ENCODE measurements at places on chromosomes 1 and 21.

GRCh38 chr1:20732071-20732587 is 374 bp downstream of the SH2D5 start:
- DNase-seq = peak; percentile 55
- peaks cover 8% of the 10 kb centered on the region for H3K36me3 ChIP-seq
- H3K4me1 ChIP-seq = peaks cover 17% of the 10 kb centered on the region
- H3K27ac ChIP-seq = no peak overlapping the region

- no peaks in the 10 kb centered on the region for H3K27me3 ChIP-seq
- DNase-seq = no peak
- H3K4me1 ChIP-seq = no peaks in the 10 kb centered on the region
Observed at GRCh38 chr1:62012836-62013235, 181.8 kb upstream of the L1TD1 start.

DNA sequence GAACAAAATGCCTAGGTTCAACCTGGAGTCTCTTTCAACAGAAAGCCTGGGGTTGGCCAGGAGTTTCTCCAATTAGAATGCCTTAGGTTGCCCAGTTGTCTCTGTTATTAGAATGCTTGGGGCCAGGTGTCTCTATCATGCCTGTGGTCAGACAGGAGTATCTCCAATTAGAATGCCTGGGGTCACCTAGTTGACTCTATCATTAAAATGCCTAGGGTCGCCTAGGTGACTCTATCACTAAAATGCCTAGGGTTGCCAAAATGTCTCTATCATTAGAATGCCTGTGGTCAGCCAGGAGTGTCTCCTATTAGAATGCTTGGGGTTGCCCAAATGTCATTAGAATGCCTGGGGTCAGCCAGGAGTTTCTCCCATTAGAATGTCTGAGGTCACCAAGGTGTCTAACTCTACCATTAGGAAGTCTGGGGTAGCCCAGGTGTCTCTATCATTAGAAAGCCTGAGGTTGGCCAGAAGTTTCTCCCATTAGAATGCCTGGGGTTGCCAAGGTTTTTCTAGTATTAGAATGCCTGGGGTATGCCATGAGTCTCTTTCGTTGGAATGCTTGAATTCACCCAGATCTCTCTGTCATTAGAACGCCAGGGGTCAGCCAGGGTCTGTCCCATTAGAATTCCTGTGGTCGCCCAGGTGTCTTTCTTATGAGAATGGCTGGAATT is 57.9 kb downstream of the RNF187 start:
- DNase-seq = no peak
- H3K36me3 ChIP-seq = no peaks in the 10 kb centered on the region
- no peaks in the 10 kb centered on the region for H3K27me3 ChIP-seq
- no peak overlapping the region for H3K4me3 ChIP-seq

- peaks cover 13% of the 10 kb centered on the region for H3K4me1 ChIP-seq
- H3K4me3 ChIP-seq = no peak overlapping the region
- no peaks in the 10 kb centered on the region for H3K36me3 ChIP-seq
- no peak for DNase-seq
Observed at GRCh38 chr1:112793631-112794565, 78.8 kb upstream of the PPM1J start.

DNA sequence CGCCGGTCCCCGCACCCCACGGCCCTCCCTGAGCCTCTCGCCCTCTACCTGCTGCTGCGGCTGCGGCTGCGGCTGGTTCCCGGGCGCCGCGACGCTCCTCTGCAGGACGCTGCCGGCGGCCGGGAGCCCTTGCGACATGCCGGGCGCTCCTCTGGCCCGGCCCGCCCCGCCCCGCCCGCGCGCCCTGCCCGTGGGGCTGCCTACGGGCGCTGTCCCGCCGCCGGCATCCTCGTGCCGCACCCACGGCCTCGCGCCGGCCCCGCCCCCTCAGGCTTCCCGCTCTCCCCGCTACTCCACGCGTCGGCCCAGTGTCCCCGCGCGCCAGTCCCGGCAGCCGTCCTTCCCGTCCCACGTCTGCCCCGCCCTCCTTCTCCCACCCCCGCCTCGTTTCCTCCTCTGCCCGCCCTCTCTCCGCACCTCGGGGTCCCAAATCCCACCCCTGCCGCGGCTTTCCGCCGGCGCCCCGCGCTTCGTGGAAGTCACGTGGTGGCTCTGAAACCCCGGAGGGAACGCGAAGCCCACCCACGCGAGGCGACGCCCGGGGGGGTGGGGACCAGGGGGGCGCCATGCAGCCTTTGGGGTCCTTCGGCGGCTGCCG is at the start of gene BATF3:
TSS of gene BATF3 (minus strand) at position 216 of the 598 bp plus-strand sequence. CDS start at position 138, 78 bp downstream.
- peaks cover 11% of the 10 kb centered on the region for H3K36me3 ChIP-seq
- H3K4me1 ChIP-seq = peaks cover 55% of the 10 kb centered on the region
- peak within 1 kb of the TSS; percentile 80 for H3K4me3 ChIP-seq
- DNase-seq = peak; percentile 63

DNA sequence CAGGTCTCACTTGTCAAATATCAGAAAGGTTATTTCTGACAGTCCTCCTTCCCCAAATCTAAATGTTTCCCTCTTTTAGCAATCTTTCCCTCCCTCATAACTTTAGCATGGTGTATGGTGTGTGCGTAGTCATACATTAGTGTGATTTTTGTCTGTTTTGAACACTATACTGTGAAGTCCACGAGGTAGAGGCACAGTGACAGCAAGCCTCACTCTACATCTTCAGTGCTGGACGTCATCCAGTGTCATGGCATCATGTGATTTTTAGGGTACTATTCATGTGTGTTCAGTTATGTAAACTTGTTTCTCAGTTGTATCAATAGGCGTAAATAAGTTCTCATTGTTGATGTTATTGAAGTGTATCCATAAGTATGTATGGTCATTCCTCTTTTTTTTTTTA is 39.1 kb downstream of the DYRK1A start:
- H3K4me3 ChIP-seq = no peak overlapping the region
- no peaks in the 10 kb centered on the region for H3K27me3 ChIP-seq
- no peak for DNase-seq
- H3K4me1 ChIP-seq = peaks cover 43% of the 10 kb centered on the region
- no peak overlapping the region for H3K27ac ChIP-seq

DNA sequence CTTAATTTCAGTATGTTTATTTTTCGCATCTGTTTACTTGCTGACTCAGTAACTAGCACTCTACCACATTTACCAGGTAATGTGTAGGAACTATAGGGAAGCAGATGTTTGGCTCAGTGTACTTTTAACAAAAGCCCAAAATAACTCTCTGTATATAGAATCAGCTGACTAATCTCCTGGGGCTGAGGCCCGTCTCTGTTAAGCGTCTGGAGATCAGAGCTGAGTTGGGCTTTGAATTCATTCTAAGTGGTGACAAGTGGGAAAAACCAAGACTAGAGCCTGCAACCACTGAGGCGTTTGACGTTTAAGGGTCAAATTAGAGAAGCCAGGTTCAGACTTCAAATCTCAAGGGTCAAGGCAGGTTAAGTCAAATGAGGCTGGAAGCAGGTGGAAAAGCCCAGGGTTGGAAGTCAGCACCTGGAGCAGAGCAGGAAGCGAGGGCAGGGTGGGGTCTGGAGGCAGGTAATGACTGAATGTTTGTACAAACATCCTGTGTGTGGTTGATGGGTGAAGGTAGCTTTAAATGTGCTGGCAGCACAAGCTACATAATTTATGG is 56.8 kb upstream of the LYST start:
- H3K4me3 ChIP-seq = peak overlapping the region; percentile 7
- DNase-seq = no peak
- peak overlapping the region; percentile 33 for H3K27ac ChIP-seq

DNA sequence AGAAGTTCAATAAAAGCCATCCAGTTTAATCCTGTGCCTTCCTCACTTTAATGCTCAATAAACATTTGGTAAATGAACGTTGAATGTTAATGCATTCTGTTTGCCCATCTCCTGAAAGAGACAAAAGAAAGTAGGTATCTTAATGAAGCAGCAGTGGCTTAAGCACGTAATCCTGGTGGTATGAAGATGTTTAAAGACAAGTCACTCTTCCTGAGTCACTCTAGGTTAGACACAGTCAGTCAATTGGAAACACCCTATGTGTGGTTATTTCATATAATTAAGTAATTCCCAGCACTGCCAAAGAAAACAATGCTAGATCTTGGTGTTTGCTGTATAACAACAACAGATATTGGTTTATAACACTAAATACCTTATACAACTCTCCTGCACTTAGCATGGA is 334.0 kb upstream of the FMN2 start:
- H3K36me3 ChIP-seq = no peaks in the 10 kb centered on the region
- H3K27me3 ChIP-seq = peaks cover 5% of the 10 kb centered on the region
- no peaks in the 10 kb centered on the region for H3K4me1 ChIP-seq
- no peak overlapping the region for H3K4me3 ChIP-seq
- H3K27ac ChIP-seq = no peak overlapping the region

DNA sequence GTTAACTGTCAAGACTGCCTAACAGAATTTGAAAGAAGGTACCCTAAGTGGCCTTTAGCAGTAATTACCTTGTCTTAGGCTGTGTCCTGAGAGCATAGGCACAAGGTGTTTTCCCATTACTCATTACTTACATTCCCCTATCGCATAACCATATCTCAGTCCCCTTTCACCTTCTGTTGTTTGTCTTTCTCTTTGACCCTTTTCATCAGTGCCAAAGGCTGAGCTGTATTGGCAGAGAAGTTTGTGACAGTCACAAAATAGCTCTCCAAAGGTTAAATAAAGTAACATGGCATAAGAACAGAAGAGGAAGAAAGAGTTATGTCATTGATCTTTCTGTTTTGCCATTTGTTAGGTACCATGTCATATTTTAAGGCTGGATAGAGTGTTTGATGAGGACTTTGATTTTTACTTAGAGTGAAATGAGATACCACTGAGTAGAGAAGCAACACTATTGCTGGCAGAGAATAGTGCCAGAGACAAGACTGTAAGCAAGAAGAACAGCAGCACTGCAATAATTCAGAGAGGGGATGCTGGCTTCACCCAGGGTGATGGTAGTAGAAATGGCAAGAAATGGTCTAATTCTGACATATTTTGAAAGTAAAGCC is 497.8 kb downstream of the TTLL7 start:
- peak overlapping the region; percentile 9 for H3K27ac ChIP-seq
- DNase-seq = peak; percentile 21
- H3K27me3 ChIP-seq = no peaks in the 10 kb centered on the region
- peaks cover 28% of the 10 kb centered on the region for H3K36me3 ChIP-seq
- no peak overlapping the region for H3K4me3 ChIP-seq

- H3K4me3 ChIP-seq = no peak overlapping the region
- H3K36me3 ChIP-seq = no peaks in the 10 kb centered on the region
- H3K4me1 ChIP-seq = no peaks in the 10 kb centered on the region
- no peak for DNase-seq
- no peaks in the 10 kb centered on the region for H3K27me3 ChIP-seq
- H3K27ac ChIP-seq = no peak overlapping the region
Observed at GRCh38 chr1:236639686-236640085, 35.4 kb upstream of the HEATR1 start.

GRCh38 chr21:16076465-16076864 is 346.7 kb downstream of the USP25 start:
- no peak overlapping the region for H3K4me3 ChIP-seq
- no peak for DNase-seq
- no peaks in the 10 kb centered on the region for H3K4me1 ChIP-seq

DNA sequence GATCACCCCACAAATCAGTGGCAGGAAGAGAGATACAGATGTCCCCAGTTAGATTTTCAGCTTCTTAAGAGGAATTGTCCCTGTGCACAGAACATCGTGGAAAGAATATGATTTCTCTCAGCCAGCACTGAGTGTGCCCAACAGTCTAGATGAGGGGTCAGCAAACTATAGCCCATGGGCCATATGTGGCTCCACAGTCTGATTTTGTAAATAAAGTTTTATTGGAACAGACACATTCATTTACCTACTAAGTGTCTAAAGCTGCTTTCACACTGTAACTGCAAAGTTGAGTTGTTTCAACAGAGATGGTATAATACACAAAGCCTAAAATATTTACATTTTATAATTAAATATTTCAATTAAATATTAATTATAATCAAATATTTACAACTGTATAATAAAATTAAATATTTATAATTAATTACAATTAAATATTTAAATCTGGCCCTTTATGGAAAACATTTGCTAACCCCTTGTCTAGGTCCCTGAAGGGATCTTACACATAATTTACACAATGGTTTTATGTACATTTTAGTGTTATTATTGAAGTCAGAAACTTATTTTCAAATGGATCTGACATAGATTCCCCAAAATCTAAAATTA is 407.6 kb downstream of the PTPRU start:
- H3K27ac ChIP-seq = no peak overlapping the region
- no peak for DNase-seq
- no peaks in the 10 kb centered on the region for H3K36me3 ChIP-seq
- no peaks in the 10 kb centered on the region for H3K4me1 ChIP-seq
- H3K4me3 ChIP-seq = no peak overlapping the region
- peaks cover 5% of the 10 kb centered on the region for H3K27me3 ChIP-seq

GRCh38 chr1:167173516-167174184 is 47.0 kb upstream of the POU2F1 start:
- no peaks in the 10 kb centered on the region for H3K4me1 ChIP-seq
- no peak overlapping the region for H3K27ac ChIP-seq
- DNase-seq = no peak
- H3K27me3 ChIP-seq = peaks cover 24% of the 10 kb centered on the region

DNA sequence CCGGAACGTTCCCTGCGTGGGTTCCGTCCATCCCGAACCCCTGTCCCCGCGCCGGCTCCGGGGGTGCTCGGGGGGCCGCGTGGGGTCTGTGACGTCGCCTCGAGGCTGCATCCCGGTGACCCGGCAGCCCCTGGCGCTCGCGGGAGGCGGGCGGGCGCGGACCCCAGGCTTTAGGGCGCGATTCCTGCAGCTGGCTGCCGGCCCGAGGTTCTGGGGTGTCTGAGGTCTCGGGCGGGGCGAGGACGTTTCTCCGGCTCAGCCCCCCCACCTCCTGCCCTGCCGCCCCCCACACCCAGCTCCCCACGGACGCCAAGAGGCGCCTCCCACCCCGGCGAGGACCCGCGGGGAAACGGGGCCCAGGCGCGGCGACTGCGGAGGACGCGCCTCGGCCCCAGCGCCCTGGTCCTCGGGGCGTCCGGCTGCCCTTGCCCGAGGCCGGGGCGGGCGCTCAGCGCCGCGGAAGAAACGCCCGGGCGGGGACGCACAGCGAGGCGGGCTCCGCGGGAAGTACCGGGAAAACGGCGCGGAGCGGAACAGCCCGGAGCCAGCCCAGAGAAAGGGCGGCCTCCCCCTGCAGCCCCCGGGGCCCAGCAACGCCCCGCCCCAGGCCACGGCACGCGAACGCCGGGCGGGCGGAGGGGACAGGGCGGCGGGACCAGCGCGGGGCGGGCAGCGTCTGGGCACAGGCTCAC is 1.3 kb upstream of the PCBP3 start:
- DNase-seq = no peak
- no peak overlapping the region for H3K4me3 ChIP-seq
- peaks cover 13% of the 10 kb centered on the region for H3K4me1 ChIP-seq
- H3K36me3 ChIP-seq = no peaks in the 10 kb centered on the region

DNA sequence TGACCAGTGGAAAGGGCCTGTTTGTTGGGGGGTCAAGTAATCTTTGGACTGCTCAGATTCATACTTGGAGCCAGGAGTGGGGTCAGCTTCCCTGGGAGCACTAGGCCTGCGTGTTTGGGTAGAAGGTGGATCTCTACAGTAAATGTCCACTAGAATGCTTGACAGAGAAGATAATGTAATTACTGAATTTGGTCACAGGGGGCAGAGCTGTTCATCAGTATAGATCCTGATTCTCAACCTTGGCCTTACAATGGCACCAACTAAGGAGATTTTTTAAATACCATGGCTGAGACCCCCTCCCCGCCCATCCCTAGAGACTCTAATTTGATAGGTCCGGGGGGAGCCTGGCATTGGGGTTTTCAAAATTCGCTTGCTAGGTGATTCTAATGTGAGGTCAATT is 217.5 kb upstream of the PLXNA2 start:
- H3K27ac ChIP-seq = no peak overlapping the region
- no peaks in the 10 kb centered on the region for H3K36me3 ChIP-seq
- H3K4me3 ChIP-seq = no peak overlapping the region

GRCh38 chr1:22362626-22363402 is 88.8 kb upstream of the ZBTB40 start:
- H3K27ac ChIP-seq = no peak overlapping the region
- no peaks in the 10 kb centered on the region for H3K4me1 ChIP-seq
- no peaks in the 10 kb centered on the region for H3K36me3 ChIP-seq
- no peak overlapping the region for H3K4me3 ChIP-seq

Measured in T-helper 2 cell treated with Interferon-gamma antibody and Interleukin-4, amounts not matched to agents 5 μg/mL and 100 μg/mL, for 36 hours (primary cell).